ENCODE measurements at places on chromosomes 12 and 14.
A peak's percentile ranks its signal among the peaks of the same experiment; 100 is the strongest.

DNA sequence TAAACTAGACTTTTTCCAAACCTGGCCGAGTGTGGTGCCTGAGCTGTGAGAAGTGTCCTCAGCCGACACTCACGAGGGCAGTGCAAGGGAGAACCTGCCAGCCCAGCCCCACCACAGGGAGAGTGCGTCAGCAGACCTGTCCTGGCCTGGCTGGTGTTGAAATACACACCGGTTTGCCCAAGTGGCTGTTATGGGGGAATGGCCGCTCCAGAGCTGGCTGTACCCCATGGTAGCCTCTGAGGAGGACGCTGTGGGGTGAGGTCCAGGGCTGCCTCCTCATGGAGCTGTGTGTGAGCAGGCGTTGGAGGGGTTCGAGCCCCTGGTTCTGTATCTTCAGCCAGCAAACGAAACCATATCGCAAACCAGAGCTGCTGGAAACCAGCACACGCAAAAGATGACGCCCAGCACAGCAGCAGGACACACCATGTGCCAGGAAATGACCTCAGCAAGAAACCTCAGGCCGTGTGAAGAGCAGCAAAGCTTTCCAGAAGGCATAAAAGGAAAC is 9.4 kb downstream of the ANKRD9 start:
- no peak for DNase-seq

DNA sequence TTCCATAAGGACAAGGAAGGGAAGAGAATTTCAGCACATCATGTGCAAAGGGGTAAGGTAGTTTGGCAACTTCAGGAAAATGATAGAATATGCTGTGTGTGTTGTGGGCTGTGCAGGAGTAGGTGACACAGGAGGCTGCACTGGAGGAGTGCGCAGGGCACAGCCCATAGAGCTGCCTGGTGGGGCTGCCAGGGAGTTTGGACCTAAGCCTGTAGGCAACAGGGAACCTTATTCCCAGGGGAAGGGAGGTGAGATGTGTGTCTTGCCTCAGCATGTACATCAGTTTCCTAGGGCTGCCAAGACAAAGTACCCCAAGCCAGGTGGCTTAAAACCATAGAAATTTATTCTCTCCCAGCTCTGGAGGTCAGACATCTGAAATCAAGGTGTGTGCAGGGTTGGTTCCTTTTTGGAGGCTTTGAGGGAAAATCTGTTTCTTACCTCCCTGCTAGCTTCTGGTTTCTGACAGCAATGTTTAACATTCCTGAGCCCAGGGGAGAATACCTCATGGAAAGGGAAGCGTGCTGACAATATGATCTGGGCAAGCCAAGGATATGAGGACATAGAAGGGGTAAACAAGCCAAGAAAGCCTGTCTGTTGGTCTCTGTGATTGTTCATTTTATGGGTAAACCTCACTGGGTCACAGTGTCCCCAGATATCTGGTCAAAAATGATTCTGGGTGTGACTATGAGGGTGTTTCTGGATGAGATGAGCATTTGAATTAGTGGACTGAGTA is 174.0 kb upstream of the NTF3 start:
- no peak for DNase-seq

- no peak for DNase-seq
Measured at GRCh38 chr12:70190262-70191010, 52.8 kb upstream of the CNOT2 start.

- DNase-seq, result peak; percentile 93
Measured at GRCh38 chr12:99087278-99087677, 442.2 kb downstream of the APAF1 start.

DNA sequence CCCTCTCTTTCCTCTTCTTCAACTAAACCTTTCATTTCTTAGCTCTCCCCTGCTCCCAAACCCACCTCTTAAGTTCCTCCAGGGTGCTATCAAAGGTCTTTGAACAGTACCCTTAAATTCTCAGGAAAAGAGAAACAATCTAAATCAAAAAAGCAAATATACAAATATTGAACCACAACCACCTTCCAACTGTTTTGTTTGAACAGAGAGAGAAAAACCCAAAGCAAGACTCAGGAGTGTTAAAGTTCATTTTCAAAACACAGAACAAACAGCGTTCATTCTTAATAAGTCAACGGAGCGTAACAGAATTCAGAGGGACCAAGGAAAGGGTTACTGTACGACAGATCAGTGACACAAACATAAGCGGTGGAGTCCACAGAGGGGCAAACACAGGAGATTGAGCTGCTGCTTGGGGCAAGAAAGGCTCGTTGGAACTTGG is 73.3 kb downstream of the NDUFA12 start:
- no peak for DNase-seq

Data from NCI-H748 treated with DMSO at 0.1 percent for 48 hours (cell line).